ENCODE measurements at places on chromosomes 1 and 21. TPM values are rescaled to one million over a fixed set of nuclear protein-coding genes. Genes with fewer than 3 reads are reported as not detected.

The LELP1 gene
- not detected for total RNA-seq

DNA sequence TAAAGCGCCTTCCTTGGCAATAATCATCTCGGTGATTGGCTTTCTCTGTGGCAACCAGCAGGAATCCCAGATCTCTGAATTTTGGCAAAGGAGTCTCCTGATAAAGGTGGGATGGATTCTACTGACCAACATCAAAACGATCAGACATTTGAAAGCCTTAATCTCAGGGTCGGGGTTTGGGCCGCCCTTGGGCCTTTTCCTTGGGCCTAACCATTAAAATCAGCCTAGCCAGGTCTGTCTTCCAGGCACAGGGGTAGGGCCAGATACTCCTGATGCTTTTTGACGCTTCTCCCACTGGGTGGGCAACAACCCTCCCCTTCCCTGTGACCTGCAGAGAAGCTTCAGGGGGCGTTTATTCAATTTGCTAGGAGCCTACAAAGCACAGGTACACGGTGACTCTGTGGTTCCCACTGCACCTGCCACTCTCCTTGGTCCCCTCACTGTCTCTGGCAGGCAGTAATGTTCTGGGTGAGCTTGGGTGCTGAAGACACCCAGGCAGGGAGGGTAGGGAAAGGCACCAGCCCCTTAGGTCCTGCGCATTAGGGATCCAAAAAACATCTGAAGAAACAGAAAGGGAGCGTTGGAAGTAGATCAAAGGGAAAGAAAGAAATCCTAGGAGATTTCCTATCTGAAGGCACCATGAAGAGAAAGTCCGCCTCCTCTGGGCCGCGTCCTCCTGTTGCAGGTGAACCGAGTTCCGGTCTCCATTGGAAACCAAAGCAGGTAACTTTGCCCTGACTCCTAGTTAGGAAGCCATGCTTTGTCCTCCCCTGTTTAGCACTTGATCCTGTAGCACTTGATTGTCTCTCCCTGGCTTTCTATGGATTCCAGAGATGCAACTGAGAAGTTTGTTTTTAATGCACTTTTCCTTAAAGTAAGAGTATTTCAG lies 12.3 kb downstream of the RNU1-2 start:
- peaks cover 16% of the 10 kb centered on the region for H3K27me3 ChIP-seq
- H3K4me3 ChIP-seq = no peak overlapping the region
- H3K4me1 ChIP-seq = peaks cover 23% of the 10 kb centered on the region

The C1orf116 gene
- total RNA-seq = not detected

The KRTAP12-2 gene
- total RNA-seq = not detected

- peaks cover 10% of the 10 kb centered on the region for H3K27me3 ChIP-seq
- H3K36me3 ChIP-seq = no peaks in the 10 kb centered on the region
- no peaks in the 10 kb centered on the region for H3K4me1 ChIP-seq
- no peak overlapping the region for H3K4me3 ChIP-seq
- no peak for DNase-seq
- H3K27ac ChIP-seq = no peak overlapping the region
These were observed 73.9 kb downstream of the PLXNA2 start for GRCh38 chr1:208170252-208170651.

Measured in activated CD8-positive, alpha-beta memory T cell treated with anti-CD3 and anti-CD28 coated beads, Interleukin-2, amount 10 ng/mL, durations not matched to agents 7 days and 5 days (primary cell).